ENCODE measurements at places on chromosomes 16 and 17. TPM values are rescaled to one million over a fixed set of nuclear protein-coding genes. Genes with fewer than 3 reads are reported as not detected.

DNA sequence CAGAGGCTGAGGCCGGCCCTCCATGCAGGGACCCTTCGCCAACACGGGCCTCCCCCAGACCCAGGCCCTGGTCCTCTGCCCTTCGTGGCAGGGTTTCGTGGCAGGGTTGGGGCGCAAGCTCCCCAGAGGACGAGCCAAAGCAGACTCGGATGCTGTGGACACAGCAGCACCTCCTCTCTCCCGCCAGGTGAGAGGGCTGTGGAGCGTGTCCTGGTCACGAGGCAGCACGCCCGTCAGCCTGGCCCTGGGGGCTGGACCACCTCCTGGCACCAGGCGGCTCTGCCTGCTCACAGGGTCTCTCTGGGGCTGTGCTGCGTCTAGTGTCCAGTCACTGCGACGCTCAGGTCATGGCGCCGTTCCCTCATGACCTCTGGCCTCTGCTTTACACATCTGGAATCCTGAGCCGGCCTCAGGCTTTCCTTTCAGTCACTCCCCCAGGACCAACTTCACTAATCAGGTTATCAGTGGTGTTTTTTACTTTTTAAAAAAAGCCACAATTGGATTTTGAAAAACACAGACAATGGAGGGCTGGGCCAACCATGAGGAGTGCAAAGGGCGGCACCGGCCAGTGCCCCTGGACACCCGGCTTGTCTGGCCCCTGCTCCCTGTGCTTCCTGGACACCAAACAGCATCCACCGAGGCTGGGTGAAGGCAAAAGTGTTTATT is 5.4 kb downstream of the NDUFAF8 start:
- DNase-seq = peak; percentile 34

DNA sequence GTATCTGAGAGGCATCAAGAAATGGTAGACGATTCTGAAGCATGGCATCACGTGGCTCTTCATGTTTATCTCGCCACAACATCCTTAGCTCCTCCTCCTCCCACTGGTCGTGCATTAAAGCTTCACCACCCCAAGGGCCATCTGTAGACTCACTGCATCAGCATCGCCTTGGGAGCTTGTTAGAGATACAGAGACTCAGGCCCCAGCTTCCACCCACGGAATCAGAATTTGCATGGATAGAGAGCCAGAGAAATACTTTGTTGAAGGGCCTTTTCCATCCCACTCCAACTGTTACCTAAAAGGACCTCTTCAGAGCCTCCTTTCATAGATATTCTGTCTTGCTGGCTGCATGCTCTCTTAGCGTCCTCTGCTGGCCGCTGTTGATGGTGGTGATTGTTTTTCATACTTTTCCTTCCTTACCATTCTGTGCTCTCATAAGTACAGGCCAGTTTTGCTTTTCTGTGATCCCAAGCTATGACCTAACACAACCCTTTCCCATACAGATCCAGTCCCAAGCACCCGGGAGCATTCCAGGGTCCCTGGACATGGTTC is 1049.4 kb upstream of the EEF2KMT start:
- no peak for DNase-seq

DNA sequence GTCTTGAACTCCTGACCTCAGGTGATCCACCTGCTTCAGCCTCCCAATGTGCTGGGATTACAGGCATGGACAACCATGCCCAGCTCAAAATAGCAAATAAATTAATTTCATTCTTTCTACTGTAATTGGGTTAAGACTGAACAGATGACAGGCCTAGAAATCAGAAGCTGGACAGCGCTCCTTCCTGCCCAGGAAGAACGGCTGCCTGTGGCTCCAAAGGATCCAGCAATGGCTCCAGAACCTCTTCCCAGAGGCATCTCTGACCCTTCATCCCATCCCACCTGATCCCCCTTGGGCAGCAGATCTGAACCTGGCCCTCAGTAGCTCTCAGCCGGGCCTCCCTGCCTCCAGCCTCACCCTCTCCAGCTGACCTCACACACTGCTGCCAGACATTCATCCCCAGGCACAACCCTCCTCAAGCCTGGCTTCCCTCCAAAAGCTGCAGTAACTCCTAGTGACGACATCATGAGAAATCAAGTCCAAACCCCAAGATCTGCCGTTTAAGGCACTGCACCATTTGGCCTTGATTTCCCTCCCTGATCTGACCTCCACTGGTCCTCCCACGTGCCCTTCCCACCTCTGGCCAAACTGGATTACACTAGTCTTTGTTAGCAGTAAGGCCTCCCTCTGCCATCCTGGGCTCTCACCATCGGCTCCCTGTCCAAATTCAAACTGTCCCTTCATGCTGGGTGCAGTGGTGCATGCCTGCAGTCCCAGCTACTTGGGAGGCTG is 3.1 kb upstream of the MIF4GD start:
- DNase-seq = no peak

DNA sequence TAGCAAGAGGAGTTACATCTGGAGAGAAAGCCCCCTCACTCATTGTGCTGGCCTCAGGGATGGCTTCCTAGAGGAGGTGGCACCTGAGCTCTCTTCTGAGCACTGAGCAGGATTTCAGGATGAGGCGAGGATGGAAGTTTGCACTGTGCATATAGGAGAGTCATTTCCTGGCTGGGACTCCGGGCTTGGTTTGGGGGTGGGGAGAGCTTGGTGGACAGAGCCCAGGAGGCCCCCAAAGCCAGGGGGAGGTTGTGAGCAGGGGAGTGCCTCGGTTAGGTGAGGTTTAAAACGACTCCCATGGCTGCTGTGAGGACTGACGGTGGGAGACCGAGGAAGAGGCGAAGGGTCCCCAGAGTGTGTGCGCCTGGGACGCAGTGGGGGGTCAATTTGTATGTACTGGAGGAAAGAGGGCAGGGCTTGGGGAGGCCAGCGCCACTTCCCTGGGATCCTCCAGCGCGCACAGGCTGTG is 1.2 kb downstream of the CAMKK1 start:
- DNase-seq = no peak

CDR2L gene
- 18.4 TPM for total RNA-seq

DNA sequence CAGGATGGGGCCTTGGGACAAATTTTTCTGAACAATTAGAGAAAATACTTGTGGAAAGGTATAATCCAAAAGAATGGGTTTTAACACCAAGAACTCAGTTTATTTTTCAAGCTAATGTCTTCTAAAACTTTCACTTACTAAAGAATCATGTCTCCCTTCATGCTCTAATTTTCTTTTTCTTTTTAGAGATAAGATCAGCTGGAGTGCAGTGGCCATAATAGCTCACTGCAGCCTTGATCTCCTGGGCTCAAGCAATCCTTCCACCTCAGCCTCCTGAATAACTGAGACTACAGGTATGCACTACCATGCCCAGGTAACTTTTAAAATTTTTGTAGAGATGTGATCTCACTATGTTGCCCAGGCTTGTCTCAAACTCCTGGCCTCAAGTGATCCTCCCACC is 5.5 kb downstream of the OR4D1 start:
- no peak for DNase-seq

- no peak for DNase-seq
These were observed 3.1 kb downstream of the ALDH3A2 start for GRCh38 chr17:19651451-19652238.

GRCh38 chr16:66953462-66954096 is 7.5 kb upstream of the CES3 start:
- DNase-seq = no peak

KCNH6 gene
- not detected for total RNA-seq

DNA sequence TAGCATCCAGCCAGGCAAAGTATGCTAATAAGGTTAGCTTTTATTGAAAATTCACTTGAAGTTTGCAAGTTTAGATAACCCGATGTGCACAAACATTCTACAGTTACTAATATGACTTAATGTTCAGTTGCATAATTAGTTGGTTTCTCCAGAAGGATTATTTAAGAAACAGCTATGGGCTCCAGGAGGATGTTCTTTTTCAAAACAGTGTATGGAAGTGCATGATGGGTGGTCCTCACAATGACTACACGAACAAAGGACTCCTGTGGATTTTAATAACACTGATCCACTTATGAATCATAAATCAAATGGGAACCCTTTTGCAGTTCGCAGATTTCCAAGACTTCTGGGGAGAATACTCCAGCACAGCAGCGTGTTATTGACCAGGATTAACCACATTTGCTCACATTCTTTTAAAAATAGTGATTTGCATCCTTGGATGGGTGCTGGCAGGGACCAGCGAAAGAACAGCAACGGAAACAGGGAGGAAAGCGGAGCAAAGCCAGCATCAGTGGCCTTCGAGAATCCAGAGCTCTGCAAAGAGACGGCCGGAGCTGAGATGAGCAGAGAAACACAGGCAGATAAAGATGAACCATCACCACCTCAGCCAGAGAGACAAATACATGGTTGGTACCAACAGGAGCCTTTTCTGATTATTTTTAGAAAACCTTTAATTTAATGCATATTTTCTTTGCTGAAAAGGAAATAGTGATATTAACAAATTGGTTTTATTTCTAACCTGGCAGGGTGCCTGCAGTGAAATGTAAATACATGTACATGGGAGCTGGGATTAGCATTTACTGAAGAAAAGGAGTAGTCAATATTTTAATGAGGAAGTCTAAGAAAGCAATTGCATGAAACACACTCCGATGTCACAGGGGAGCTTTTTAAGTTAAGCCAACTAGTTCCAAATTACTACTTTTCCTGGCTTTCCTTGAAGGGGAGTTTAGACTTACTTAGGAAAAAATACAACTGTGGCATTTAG is 623.2 kb upstream of the ZFHX3 start:
- DNase-seq = no peak

CCL8 gene
- total RNA-seq = not detected

GRCh38 chr17:65243838-65244625 is 106.9 kb downstream of the RGS9 start:
- no peak for DNase-seq

KRTAP16-1 gene
- not detected for total RNA-seq

GRCh38 chr17:48546137-48546923 is 1.4 kb upstream of the HOXB2 start:
- DNase-seq = no peak

CES3 gene
- 2.0 TPM for total RNA-seq

DNA sequence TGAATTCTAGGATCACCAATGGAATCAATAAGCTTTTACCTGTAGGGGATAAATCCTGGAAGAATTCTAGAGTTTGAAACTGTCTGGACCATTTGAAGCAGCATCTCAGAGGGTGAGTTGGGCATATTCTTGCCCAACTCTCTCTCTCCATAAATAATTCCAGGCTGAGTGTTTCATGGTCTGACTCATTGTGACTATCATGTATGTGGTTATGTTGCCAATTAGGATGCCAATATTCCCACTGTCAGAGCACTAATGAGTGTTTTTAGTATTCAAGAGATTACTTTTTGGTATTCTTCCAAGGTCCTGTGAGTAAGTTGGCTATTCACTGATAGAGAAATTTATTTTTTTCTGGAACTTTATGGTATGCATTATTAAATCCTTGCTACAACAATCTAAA is 456.9 kb downstream of the TOX3 start:
- no peak for DNase-seq

- DNase-seq = peak; percentile 70
These were observed 93.1 kb downstream of the RTN4RL1 start for GRCh38 chr17:1931844-1932579.

- DNase-seq = no peak
These were observed at the start of gene CACNA1H for GRCh38 chr16:1152651-1153259. CACNA1H (plus strand) TSS chr16:1153106; CDS start chr16:1153738, 632 bp downstream.

- DNase-seq = no peak
These were observed 1.9 kb downstream of the CLCN7 start for GRCh38 chr16:1472974-1473373.

AOC3 gene
- total RNA-seq = 8.3 TPM

GRCh38 chr17:62572888-62573401 is 54.5 kb upstream of the MRC2 start:
- no peak for DNase-seq

NPTX1 gene
- total RNA-seq = not detected

CPPED1 gene
- total RNA-seq = 12.1 TPM

DNA sequence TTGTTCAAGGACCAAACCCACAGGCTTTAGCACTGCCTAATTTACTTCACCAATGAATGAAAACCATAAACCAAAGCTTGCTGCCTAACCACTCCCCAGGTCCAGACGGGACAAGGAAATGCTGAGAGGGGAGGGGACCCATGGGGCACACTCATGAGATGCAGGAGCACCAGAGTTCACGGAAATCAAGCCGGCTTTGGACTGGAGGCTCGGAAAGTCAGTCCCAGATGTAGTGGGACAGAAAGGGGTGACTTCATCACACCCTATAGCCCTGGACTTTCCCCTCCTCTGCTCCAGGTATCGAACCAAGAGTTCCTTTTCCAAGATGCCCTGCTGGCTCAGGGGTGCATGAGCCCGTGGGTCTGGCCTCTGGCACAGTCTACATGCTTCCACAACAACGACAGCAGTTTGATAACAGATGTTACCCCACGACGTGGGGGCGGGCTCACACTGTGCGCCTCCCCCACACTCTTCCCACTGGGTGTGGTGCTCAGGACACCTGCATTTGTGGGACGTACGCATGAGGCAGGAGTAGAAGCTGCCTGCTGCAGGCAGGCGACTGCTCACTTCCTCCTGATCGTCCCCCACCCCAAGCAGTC is 63.2 kb downstream of the AMFR start:
- no peak for DNase-seq

LPCAT2 gene
- 9.6 TPM for total RNA-seq

GRCh38 chr16:54554581-54554980 is 268.0 kb upstream of the IRX3 start:
- no peak for DNase-seq

GRCh38 chr17:9274973-9275372 is 253.7 kb downstream of the NTN1 start:
- DNase-seq = no peak

AURKB gene
- 0.56 TPM for total RNA-seq

MPP2 gene
- total RNA-seq = 17.1 TPM

DNA sequence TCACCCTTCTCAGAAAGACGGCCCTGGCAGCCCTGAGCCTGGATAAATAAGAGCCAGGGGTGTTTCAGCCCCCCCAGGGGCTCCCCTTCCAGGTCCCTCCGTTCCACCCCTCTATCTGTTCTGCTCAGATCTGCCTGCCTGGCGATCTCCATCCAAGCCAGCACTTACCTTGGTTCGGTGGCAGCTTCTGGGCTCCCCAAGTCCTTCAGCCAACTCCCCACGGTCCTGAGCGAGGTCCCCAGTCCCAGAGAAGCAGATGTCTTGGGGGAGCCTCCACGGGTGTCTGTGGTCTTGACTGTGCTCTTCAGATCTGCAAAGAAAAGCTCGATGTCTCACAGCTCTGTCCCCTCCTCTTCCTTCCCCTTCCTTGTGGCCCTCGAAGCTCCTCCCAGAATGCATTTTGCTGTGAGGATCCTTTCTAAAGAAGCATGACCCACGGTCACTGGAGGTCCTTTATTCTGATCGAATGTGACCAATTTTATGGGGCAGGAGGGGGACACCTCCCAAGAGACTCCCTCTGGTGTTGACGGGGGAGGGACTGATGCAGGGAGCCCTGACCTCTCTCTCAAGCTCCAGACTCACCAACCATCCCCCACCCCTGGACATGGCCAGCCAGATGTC is at the start of gene PIK3R6:
TSS of gene PIK3R6 (minus strand) at position 314 of the 621 bp plus-strand sequence. CDS start 17,880 bp downstream, outside the sequence.
- DNase-seq = no peak

CD300E gene
- 0.38 TPM for total RNA-seq
